Stromal cell of bone marrow (primary cell): ENCODE measurements at places on chromosomes 2 and 18.

- DNase-seq: no peak
Measured at GRCh38 chr2:134257509-134257908, 3.6 kb downstream of the MGAT5 start.

GRCh38 chr2:19900931-19901441, 797 bp downstream of the TTC32 start:
- no peak for DNase-seq

- DNase-seq: no peak
Measured at GRCh38 chr2:148391324-148391723, 253.2 kb upstream of the EPC2 start.

GRCh38 chr2:201130524-201131186, 14.7 kb downstream of the CFLAR start:
- peak; percentile 64 for DNase-seq

- no peak for DNase-seq
Measured at GRCh38 chr2:241820625-241821384, 11.8 kb downstream of the NEU4 start.
